ENCODE measurements at places on chromosomes 7 and 10.

GRCh38 chr7:105647591-105647990, 66.3 kb upstream of the EFCAB10 start:
- DNase-seq, result peak; percentile 12

DNA sequence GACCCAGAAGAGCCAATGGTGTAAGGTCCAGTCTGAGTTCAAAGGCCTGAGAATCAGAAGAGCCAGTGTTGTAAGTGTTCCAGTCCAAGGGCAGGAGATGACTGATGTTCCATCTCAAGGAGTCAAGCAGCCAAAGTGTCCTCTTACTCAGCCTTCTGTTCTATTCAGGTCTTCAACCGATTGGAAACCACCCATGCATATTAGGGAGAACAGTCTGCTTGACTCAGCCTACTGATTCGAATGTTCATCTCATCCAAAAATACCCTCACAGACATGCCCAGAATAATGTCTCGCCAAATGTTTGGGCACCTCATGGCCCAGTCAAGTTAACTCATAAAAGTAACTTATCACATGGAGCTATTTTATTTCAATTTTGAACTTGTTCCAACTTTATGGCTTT, 2.9 kb upstream of the WDFY4 start:
- DNase-seq, result no peak

DNA sequence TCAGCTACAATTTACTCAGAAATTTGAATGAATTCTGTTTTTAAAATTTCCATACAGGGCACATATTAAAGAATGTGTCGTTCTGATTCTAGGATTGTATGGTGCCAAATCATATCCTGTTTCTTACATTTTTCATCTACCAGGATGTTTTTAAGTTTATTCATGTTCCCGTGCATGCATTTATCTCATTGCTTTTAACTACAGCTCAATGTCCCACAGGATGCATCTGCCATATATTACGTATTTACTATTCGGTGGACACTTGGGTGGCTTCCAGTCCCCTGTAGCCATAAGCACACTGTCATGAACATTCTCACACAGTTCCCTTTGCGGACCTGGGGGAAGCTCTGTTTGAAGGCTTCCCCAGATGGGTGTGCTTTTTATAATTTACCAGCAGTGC, 122.3 kb downstream of the CCDC71L start:
- no peak for DNase-seq

- DNase-seq, result no peak
Observed at GRCh38 chr7:108911016-108911415, 341.3 kb downstream of the DNAJB9 start.

GRCh38 chr10:100148353-100149211, 37.2 kb downstream of the ERLIN1 start:
- no peak for DNase-seq

GRCh38 chr10:67818323-67818722, 19.7 kb downstream of the DNAJC12 start:
- peak; percentile 65 for DNase-seq

DNA sequence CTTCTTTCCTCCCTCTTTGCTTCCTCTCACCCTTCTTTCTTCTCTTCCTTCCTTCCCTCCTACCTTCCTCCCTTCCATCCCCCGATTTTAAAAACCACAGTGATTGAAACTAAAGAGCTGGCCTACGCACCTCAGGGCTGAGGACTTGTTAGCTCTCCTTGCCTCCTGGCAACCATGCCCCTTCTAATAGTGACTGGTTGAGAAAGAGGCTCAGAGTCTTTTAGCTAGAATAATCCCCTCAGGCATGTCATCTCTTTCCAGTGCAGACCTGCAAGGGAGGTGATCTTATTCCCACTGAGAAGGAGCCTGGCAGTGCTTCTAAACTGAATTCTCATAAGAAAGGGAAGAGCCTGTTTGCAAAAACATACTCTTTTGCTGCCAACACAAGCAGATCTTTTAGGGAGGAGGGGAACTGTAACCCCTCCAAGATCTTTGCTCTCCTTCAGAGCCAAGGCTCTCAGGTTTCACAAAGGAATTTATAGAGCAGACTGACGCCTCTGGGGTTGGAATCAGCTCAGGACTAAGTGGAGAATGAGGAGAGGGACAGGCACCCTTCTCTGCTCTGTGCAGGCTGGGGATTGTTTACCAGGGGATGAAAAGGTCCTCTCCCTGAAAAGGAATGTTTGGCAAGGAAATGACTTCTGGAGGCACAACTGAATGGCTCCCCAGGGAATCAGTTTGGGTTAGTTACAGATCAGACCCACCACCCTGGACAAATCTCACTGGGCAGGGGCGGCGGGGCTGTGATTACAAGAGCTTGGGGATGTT, 9.4 kb upstream of the ANKRD1 start:
- peak; percentile 16 for DNase-seq

- DNase-seq, result no peak
Observed at GRCh38 chr7:152392254-152392653, 43.5 kb downstream of the KMT2C start.
